ENCODE measurements at places on chromosomes 6 and 20. TPM values are rescaled to one million over a fixed set of nuclear protein-coding genes. Genes with fewer than 3 reads are reported as not detected.
A peak's percentile ranks its signal among the peaks of the same experiment; 100 is the strongest.

Gene OR2J3
- total RNA-seq, result not detected

Gene OR2B6
- total RNA-seq, result not detected

GRCh38 chr6:104396077-104396476, 463.6 kb downstream of the HACE1 start:
- no peaks in the 10 kb centered on the region for H3K36me3 ChIP-seq
- DNase-seq, result no peak

GRCh38 chr20:47066484-47067270, 172.0 kb downstream of the EYA2 start:
- no peaks in the 10 kb centered on the region for H3K27me3 ChIP-seq
- H3K36me3 ChIP-seq, result no peaks in the 10 kb centered on the region
- no peak overlapping the region for H3K4me3 ChIP-seq

GRCh38 chr6:23690453-23691049, 435.5 kb upstream of the NRSN1 start:
- no peaks in the 10 kb centered on the region for H3K4me1 ChIP-seq
- no peak overlapping the region for H3K27ac ChIP-seq
- H3K27me3 ChIP-seq, result no peaks in the 10 kb centered on the region

GRCh38 chr6:56649053-56649769, 6.5 kb upstream of the DST start:
- no peaks in the 10 kb centered on the region for H3K4me1 ChIP-seq
- no peak overlapping the region for H3K27ac ChIP-seq
- H3K27me3 ChIP-seq, result no peaks in the 10 kb centered on the region

DNA sequence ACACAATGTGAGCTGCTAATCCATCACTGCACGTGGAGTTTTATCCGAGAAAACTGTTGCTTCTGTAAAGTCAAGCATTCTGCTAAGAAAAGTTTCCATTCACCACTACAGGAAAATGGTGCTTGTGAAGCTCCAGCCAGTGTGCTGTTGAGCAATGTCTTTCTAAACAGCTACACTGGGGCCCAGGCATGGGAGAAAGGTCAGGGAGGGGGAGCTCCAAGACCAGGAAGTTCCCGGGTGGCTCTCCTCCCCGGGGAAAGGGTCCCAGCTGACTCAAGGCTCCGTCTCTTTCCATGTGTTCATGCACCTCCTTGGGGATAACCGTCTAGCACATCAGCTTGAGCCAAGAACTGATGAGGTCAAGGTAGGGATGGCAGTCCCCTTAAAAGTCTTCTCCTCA, 20.5 kb downstream of the RPP40 start:
- H3K4me3 ChIP-seq, result no peak overlapping the region
- H3K36me3 ChIP-seq, result no peaks in the 10 kb centered on the region
- no peak for DNase-seq
- H3K27ac ChIP-seq, result no peak overlapping the region
- H3K27me3 ChIP-seq, result no peaks in the 10 kb centered on the region
- H3K4me1 ChIP-seq, result no peaks in the 10 kb centered on the region

DNA sequence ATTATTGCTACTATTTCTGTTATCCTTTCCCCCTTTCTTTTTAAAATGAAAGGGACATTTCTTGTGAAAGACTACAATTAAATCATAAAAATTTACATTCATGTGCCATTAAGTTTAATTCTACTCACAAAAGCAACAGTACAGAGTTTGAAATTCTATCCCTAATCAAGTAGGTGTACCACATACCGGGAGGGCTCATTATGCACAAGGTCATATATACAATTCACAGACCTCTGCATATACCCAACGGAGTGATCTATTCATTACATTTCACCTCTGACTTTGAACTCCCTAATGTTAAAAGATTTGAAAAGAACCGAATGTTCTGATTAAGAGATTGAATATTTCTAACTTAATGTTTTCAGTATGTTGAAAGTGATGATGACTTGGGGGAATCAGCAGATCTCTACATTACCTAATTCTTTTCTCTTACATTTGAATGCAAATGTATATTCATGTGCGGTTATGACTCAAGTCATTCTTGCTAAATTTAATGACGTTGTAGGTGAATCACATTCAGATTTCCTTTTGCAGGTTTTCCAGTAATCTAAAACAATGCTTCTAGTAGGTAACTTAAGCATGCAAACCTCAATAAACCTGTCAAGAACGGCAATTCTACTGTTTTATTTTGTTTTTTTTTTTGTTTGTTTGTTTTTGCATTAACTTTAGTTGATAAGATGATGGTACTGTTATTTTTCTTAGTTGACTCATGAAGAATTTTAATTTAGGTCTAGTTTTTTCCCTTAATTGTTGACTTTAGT, 7.3 kb downstream of the EYA4 start:
- DNase-seq, result no peak
- peaks cover 4% of the 10 kb centered on the region for H3K27me3 ChIP-seq
- no peak overlapping the region for H3K4me3 ChIP-seq
- H3K36me3 ChIP-seq, result no peaks in the 10 kb centered on the region

Gene CLDN20
- not detected for total RNA-seq

Gene ITPR3
- total RNA-seq, result 71.2 TPM

Gene TFAP2A
- total RNA-seq, result not detected

DNA sequence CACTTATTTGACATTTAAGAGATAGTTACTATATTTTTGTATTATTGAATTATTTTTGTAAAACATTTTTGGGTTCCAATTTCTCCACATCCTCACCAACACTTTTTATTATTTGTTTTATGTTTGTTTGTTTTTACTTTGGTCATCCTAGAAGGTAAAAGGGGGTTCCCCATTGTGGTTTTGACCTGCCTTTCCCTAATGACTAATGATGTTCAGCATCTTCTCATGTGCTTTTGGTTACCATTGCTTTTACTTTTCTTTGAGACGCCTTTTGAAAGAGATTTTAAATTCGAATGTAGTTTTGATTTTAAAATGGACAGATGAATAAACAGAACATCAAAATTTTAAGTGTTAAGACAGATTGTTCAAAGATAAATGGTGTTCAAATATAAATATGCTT, 46.9 kb downstream of the AK9 start:
- H3K4me3 ChIP-seq, result no peak overlapping the region
- no peaks in the 10 kb centered on the region for H3K4me1 ChIP-seq
- H3K36me3 ChIP-seq, result no peaks in the 10 kb centered on the region

- H3K27ac ChIP-seq, result no peak within 1 kb of the TSS
- H3K27me3 ChIP-seq, result no peaks in the 10 kb centered on the region
- no peak for DNase-seq
- no peaks in the 10 kb centered on the region for H3K4me1 ChIP-seq
These were observed at the start of gene RIN2 for GRCh38 chr20:19758133-19758500. RIN2 (plus strand) TSS chr20:19758258; CDS start chr20:19889602, 131,344 bp downstream.

Gene TFAP2C
- total RNA-seq, result not detected

DNA sequence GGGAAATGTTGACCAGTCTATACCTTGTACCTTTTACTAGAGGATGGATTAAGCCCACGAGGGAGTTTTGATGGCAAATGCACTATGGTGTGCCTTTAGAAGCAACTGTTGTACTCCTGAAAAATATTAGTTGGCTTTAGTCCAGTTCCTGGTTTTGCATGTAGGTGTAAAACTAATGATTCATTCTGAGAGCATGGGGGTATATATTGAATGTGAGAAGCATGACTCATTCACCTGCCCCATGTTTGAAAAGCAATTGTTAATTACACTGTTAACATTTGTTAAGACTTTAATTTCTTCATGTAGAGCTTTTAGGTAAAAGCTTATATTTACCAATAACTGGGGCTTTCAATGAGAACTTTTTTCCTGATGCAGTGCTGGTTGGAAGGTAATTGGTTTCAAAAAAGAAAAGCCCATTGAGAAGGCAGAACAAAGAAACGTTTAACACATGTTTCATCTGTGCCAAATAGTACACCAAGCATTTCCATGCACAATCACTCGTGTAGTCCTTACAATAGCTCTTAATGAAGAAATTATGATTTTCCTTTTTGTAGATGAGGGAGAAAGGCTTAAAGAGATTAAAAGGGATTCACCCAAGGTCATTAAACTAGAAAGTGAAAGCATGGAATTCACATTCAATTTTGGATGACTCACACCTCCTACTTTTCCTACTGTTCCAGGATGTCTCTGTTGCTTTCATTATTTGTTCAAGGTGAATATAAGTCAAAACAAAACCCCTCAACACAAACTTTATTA, 134.1 kb downstream of the CCDC170 start:
- no peaks in the 10 kb centered on the region for H3K27me3 ChIP-seq
- H3K27ac ChIP-seq, result no peak overlapping the region
- no peak overlapping the region for H3K4me3 ChIP-seq

DNA sequence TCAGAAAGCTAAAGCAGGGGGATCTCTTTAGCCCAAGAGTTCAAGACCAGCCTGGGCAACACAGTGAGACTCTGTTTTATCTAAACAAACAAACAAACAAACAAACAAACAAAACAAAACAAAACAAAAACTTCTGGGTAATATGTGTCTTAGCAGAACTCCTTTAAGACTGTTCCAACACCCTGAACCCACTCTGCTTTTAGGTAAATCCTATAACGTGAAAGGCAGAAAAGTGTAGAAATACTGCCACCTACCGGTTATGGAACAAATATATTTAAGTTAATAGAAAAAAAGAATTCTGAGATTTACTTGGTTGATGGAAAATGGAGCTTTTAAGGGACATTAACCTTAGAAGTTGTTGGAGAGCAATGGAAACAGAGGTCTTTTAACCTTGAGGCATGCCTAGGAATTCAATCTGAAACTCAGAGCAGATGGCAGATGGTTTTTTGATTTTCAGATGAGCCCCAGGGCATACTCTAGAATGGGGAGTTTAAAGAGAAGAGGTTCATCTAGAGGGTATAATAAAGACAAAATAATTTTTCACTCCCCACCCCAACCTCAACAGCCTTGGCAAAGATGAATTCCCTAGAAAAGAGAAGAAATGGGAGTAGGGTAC, 38.5 kb downstream of the SOD2 start:
- no peak overlapping the region for H3K4me3 ChIP-seq
- H3K27me3 ChIP-seq, result no peaks in the 10 kb centered on the region
- no peaks in the 10 kb centered on the region for H3K36me3 ChIP-seq
- DNase-seq, result peak; percentile 48
